GM23248 (cell line): ENCODE measurements at places on chromosomes 1 and 21. TPM values are rescaled to one million over a fixed set of nuclear protein-coding genes. Genes with fewer than 3 reads are reported as not detected.

DNA sequence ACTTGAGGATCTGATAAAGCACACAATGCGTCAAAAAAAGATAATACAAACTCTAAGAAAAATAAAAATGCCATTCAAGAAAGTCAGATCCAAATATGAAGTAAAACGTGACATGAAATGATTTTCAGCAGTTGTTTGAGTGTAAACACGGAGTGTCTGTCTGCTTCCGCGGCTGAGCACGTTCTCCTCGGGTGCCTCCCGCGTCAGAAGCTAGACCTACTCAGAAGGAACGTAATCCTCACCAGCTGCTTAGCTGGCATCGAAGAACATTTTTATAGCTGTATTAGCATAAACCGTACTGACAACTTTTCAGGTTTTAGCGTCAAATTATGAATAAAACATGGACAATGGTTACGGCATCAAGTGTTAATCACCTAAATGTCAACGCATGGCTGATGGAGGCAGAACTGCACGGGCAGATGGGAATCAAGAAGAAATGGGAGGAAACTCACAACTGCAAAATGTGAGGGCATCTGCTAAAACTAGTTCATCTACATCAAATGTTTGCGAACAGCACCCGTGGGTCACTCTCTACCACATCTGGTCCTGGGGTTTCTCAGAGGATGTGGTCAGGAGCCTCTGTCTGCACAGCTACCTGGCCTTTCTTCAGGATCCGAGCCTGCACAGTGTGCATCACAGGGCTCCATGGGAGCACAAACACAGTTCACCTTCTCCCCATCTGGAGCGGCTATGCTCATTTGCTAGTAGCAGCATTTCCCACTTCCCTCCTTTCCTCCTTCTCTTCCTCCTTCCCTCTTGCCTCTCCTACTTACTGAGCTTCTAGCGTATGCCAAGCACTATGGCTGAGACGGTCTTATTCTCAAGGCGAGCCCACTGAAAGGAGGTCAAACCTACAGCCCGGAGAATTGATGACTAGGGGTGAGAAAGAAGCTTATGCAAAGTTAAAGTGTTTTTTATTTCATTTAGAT is 40.0 kb downstream of the RCAN1 start:
- H3K36me3 ChIP-seq, result no peaks in the 10 kb centered on the region
- H3K27ac ChIP-seq, result peak overlapping the region; percentile 29; the same call in 1 of the 2 replicates
- no peaks in the 10 kb centered on the region for H3K27me3 ChIP-seq
- H3K4me1 ChIP-seq, result peaks cover 24% of the 10 kb centered on the region
- peak; percentile 43 for DNase-seq

GRCh38 chr1:209187589-209187988 is 395.9 kb upstream of the CAMK1G start:
- no peaks in the 10 kb centered on the region for H3K4me1 ChIP-seq
- H3K4me3 ChIP-seq, result no peak overlapping the region
- no peaks in the 10 kb centered on the region for H3K36me3 ChIP-seq
- no peak for DNase-seq
- no peaks in the 10 kb centered on the region for H3K27me3 ChIP-seq

DNA sequence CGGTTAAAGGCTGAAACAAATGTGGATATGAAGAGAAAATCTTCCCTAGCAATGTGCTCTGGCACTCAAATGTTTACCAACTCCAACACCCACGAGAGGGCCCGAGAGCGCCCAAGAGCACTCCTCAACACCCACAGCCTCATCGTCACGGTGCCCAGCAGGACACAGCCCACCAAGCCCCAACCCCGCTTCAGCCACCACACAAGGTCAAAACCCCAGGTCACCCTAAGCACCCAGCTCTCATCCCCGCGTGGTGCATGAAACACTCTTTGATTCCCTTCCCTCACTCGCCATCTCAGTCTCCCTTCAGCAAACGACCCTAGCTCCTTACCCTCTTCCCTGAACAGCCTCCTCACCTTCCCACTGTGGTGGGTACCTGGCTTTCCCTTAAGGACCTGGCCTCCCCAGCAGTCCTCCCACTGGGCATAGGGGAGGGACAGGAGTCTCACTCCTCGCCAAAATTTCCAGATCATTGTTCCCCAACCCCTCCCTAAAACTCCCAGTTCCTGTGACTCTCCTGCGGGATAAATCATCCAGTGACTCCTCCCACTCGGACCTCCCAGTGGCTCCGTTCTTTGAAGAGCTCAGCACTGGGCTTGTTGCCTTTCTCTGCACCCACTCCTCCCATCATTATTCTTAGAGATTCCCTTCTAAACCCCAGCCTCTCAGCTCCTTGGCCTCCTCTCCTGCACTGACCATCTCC is 170.4 kb upstream of the SYT6 start:
- no peak for DNase-seq
- no peak overlapping the region for H3K27ac ChIP-seq
- H3K4me1 ChIP-seq, result peaks cover 32% of the 10 kb centered on the region
- H3K36me3 ChIP-seq, result no peaks in the 10 kb centered on the region
- H3K4me3 ChIP-seq, result no peak overlapping the region

DNA sequence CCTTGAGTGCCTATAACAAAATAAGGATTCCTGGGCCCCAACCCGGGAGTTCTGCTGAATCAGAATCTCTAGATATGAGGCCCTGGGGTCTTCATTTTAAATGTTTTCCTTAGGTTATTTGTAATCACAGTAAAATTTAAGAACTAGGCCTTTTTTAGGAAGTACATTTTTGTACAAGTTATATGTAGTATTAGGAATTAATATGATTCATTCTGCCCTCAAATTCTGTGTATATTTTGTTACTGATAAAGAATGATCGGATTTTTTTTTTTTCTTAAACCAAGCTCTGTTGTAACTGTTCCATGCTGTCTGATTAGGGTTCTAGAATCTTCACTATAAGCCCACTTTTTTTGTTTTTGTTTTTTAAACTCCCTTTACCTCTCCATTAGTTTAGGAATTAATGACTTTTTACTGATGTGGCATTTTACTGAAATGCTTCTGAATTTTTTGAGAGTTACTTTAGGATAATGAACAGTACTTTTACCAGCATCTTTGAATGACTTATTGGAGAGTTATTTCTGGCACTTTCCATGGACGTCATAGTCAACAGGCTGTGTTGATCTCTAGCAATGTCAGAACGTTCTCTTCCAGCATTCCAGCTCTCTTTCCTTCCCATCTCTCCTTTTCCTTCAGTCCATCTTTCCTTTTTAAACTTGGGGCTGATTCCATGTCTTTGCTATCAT is 48.3 kb downstream of the CLIC4 start:
- peak; percentile 84 for DNase-seq
- peak overlapping the region; percentile 43 for H3K4me3 ChIP-seq
- H3K4me1 ChIP-seq, result peaks cover 68% of the 10 kb centered on the region
- peak overlapping the region; percentile 74 for H3K27ac ChIP-seq

DNA sequence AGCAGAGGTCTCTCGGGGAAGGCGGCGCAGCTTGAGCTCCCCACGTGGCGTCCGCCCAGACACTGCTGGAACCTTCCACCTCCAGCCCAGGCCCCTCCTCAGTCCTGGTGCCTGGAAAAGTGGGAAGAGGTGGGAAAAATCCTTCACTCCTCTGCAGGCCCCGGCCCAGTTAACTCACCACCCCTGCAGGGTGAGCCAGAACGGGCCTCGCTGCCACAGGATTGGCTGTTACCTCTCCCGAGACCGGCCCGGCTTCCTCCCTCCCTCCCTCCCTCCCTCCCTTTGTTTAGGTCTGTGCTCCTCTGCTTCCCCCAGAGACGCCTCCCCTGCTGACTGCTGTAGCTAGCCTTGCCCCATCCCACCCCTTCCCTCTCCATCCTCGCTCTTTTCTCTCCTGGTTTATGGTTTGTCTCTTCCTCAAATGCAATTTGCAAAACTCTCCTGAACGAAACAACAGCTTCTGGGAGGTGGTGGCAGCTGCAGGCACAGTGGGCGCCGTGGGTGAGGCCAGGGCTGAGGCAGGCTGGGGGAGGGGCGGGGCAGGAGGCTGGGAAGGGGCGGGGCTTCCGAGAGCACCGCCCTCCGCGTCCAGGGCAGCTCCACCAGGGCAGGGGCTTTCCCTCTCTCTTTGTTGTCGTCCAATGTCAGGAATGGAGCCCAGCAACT is 6.5 kb downstream of the CAPN9 start:
- no peak overlapping the region for H3K4me3 ChIP-seq
- no peak overlapping the region for H3K27ac ChIP-seq
- peaks cover 9% of the 10 kb centered on the region for H3K27me3 ChIP-seq
- DNase-seq, result no peak
- H3K36me3 ChIP-seq, result no peaks in the 10 kb centered on the region

- DNase-seq, result no peak
- H3K36me3 ChIP-seq, result no peaks in the 10 kb centered on the region
- no peaks in the 10 kb centered on the region for H3K27me3 ChIP-seq
- no peak overlapping the region for H3K4me3 ChIP-seq
- no peak overlapping the region for H3K27ac ChIP-seq
- peaks cover 14% of the 10 kb centered on the region for H3K4me1 ChIP-seq
Observed at GRCh38 chr1:99639408-99639807, 6.5 kb upstream of the PALMD start.

- H3K36me3 ChIP-seq, result peaks cover 6% of the 10 kb centered on the region; the same call in 1 of the 2 replicates
- H3K4me1 ChIP-seq, result peaks cover 34% of the 10 kb centered on the region
- peak overlapping the region; percentile 99 for H3K27ac ChIP-seq
- DNase-seq, result peak; percentile 90
Observed at GRCh38 chr1:168082008-168082876, 54.5 kb downstream of the GPR161 start.

GRCh38 chr1:211259638-211260126 is 516 bp downstream of the RCOR3 start:
- peaks cover 11% of the 10 kb centered on the region for H3K4me1 ChIP-seq
- H3K36me3 ChIP-seq, result 0 out of 2 replicates have a peak, but pooled peaks cover 5% of the 10 kb centered on the region
- H3K27me3 ChIP-seq, result no peaks in the 10 kb centered on the region
- H3K27ac ChIP-seq, result peak overlapping the region; percentile 92
- DNase-seq, result peak; percentile 80
- peak overlapping the region; percentile 88 for H3K4me3 ChIP-seq

Gene SPOCD1
- 36.8 and 43.0 TPM in 2 replicates for total RNA-seq

Gene COL11A1
- total RNA-seq, result 10.0 and 10.2 TPM in 2 replicates
